ENCODE measurements at places on chromosomes 7 and 10.

- DNase-seq: no peak
Observed at GRCh38 chr7:5508698-5509097, 85.1 kb upstream of the TNRC18 start.

DNA sequence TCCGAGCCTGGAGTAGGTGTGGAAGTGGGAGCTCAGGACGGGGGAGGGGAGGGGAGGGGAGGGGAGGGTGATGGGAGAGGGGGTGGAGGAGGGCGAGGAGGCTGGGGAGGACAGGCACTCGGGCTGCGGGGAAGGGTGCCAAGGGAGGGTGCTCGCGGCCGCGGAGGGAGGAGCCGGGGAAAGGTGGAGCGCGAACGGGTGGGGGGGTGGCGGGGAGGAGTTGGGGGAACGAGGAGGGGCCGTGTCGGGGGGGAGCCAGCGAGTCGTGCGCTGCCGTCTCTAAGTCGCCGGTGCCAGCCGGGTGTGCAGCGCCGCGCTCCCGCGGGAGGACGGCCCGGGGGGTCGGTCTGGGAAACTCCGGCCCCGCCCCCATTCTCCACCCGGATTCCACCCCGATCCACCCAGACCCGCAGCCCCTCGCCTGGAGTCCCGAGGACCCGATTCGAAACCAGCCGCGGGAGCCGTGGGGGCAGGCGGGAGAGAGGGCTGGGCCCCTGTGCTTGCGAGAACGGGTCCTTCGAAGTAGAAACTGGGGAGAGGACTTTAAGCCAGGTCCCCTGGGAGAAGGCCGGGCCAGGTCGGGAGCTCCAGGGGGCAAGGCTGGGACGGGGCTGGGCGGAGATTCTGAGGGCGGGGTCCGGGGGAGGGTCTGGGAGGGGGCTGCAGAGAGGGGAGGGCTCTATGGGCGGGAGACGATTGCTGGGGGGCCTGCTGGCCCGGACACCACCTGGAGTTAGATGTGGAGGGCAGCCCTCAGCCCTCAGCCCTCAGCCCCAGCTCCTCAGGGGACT, at the start of gene ZNF467:
ZNF467 (minus strand) TSS at position 143 of the 791 bp plus-strand sequence. CDS start 2,556 bp downstream, outside the sequence.
- no peak for DNase-seq

DNA sequence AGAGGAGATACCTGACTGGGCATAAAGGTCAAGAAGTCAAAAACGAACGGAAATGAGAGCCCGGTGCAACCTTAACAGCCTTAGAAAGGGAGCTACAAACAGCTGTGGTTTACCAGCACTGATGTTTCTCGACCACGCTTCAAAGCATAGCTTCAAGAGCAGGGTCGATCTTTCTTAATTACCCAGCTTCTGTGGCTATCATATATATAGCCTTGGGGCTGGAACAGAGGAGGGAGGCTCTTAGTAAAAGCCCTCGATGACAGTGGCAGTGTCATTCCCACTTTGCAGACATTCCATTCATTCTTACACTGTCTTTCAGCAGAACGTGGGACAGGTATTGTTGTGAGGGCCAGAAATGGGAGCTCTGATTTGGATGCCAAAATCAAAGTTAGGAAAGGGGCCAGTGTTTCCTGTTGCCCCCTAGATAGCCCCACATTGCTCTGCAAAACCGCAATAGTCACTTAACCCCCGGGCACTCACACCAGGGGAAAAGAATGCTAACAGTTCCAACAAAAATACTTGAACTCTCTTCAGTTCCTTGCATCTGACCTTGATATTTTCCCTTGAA, 141.5 kb downstream of the MTPAP start:
- DNase-seq: no peak

GRCh38 chr10:12888470-12888869, 113.0 kb downstream of the CCDC3 start:
- no peak for DNase-seq

DNA sequence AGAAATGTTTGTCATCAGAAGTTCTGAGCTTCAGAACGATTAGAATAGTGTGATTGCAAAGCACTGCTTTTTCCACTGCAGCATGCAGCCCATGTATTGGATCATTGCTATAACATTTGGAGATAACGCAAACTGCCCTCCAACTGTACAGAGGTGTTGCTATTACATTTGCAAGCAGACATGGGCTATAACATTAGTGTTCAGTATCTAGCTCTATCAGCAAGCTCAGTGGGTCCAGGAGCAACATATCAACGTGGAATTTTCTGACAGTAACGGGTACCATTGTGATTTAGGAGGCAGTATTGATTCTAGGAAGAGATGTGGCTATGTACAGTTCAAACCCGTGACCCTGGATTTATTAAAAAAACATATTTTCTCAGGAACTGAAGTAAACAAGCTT, 75.8 kb downstream of the AGMO start:
- DNase-seq: no peak

DNA sequence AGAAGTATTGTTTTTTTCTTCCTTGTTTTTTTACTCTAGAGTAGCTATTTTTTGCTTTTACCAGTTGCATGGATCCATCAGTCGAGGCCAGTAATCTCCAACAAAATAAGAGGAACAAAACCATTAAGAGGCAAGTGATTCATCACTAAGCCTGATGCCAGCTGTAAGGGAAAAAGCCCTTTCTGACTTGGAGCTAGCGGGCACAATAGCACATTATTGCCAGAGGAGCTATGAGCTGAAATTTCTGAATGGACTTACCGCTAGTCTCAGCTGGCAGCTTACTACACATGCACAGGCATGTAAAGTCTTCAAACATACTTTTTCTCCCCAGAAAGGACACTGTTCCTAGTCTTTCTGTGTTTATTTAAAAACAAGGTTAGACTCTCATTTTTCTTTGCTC, 41.6 kb upstream of the PTPRZ1 start:
- no peak for DNase-seq

DNA sequence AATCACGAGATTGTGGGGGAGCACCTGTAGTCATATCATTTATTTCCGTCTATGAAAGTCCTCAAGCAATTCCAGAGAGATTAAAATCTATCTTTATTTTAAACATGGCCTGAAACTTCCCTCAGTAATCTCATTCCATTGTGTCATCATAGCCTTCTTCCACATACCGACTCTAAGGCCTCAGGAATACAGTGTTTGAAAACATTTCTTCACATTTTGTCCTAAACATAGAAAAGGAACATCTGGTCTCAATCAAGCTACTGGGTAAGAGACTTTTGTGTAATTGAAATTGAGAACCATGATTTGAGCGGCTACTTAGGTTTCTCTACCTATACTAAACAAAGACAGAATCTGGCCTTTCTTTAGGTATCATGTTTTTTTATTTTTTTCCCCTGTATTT, 78.0 kb upstream of the ELMO1 start:
- DNase-seq: no peak

DNA sequence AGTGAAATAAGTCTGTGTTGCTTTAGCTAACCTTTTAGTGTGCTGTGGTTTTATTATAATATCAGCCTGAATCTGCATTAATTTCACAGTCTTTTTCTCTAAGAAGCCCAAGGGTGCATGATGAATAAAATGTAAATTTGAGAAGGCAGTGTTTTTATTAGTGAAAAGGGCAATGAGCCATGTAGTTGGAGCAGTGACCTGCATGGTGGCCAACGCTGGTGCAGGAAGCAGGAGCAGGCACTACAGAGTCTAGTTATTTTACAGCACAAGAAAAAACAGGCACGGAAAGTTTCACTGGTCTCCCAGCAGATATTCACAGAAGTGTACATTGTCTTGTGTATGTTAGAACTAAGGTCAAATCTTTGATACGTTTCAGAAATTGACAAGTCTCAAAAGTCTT, 247.8 kb downstream of the CELF2 start:
- DNase-seq: no peak

- DNase-seq: no peak
Observed at GRCh38 chr10:8556321-8556720, 501.8 kb downstream of the GATA3 start.

- no peak for DNase-seq
Observed at GRCh38 chr10:7133278-7133677, 277.6 kb downstream of the SFMBT2 start.

DNA sequence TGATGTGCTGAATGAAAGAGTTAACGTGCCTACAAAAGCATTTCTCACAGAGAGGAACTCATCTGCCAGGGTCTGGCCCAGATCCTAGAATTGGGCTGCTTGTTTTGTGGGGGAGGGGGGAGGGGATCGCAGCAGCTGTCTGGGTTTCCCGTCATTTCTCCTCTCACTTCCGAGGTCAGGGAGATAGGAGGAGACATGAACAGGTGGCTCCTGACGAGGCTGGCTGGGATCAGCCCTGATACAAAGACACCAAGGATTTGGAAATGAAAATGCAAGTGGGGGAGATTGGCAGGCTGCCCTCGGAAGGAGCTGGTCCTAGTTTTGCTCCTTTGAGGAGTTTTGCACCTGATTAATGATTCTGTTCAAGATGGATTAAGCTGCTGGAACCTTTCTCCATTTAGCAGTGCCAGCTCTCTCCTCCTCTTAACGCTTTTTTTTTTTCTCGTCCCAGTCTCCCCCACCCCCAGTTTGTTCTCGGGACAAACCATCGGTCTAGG, 86.8 kb upstream of the KMT2C start:
- DNase-seq: no peak

GRCh38 chr7:2224934-2225333, 7.8 kb downstream of the MAD1L1 start:
- DNase-seq: no peak

GRCh38 chr7:100019908-100020307, 4.5 kb downstream of the ZKSCAN1 start:
- DNase-seq: no peak

DNA sequence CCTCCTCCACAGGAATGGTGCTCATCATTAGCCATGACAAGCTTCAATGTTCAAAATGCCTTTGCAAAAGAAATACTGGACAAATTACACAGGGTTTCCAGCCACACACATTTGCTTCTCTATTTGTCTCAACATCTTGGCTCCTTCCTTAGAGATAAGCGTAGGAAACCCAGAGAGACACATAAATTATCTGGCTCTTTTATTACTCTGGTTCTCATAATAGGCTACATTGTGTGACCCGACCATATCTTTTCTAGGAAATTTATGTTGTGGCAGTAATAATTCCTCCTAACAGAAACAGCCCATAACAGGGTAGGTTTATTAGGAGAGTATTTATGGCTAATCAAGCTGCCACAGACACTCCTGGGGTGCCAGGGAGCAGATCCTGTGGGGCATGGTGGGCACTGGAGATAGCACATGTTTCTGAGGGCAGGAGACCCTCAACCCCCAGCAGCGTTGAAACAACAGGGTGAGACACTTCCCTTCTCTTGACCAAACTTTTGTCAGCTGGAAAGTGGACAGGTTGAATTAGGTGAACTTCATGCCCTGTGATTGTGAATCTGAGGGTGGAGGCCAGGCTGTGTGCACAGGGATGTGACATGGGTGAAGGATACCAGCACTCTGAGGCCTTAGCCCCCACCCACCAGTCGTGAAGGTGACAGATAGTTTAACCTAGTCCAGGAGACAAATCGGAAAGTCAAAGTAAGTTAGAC, 295.9 kb upstream of the ZNF32 start:
- no peak for DNase-seq

GRCh38 chr7:27091941-27092818, 3.6 kb downstream of the HOXA1 start:
- no peak for DNase-seq
